T-helper 2 cell treated with Interferon-gamma antibody and Interleukin-4, amounts not matched to agents 5 μg/mL and 100 μg/mL, for 36 hours (primary cell): ENCODE measurements at places on chromosomes 1 and 21.

- DNase-seq: no peak
These were observed 44.2 kb downstream of the ARHGEF11 start for GRCh38 chr1:157001304-157001703.

DNA sequence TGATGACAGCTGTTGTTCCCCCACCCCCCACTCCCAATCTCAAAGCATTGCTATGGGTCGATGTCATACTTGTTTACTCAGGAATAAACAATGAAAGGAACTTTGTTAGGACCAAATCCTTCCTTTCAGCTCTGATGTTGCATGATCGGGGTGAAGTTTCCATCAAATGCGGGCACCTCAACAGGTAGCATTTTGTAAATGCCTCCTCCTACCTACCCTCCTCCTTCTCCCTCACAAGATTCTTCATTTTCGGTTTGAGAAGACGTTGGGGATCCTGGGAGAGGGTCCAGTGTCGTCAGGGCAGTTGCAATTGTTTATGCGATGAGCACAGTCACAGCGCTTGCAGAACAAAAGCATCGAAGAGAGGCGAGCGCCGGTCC, 758 bp upstream of the HUNK start:
- no peak for DNase-seq

DNA sequence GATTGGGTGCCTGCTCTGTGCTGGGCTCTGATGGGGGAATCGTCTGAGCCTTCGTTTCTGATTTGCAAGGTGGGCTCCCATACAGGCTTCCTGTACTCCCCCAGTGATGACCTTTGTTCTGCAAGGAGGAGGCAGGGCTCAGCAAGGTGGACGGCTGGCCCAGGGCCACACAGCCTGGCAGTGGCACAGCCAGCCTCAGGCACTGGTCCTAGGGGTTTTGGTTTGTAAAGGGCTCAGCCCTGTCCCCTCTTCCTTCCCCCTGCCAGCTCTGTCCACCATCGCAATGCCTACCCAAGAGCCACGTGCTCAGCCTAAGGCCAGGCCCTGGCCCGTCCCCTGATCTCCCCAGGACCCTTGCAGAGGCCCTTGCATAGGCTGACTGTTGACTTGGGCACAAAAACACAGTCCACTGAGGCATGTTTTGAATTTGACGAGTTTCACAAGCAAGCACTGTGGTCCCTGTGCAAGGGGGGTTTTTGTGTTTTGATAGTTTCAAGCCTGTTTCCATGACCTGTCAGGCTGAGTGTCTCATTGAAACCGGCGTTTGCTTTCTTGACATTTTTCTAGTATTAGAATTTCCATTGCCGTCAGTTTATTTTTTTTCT, 39.5 kb upstream of the TNFRSF1B start:
- DNase-seq: peak; percentile 29

DNA sequence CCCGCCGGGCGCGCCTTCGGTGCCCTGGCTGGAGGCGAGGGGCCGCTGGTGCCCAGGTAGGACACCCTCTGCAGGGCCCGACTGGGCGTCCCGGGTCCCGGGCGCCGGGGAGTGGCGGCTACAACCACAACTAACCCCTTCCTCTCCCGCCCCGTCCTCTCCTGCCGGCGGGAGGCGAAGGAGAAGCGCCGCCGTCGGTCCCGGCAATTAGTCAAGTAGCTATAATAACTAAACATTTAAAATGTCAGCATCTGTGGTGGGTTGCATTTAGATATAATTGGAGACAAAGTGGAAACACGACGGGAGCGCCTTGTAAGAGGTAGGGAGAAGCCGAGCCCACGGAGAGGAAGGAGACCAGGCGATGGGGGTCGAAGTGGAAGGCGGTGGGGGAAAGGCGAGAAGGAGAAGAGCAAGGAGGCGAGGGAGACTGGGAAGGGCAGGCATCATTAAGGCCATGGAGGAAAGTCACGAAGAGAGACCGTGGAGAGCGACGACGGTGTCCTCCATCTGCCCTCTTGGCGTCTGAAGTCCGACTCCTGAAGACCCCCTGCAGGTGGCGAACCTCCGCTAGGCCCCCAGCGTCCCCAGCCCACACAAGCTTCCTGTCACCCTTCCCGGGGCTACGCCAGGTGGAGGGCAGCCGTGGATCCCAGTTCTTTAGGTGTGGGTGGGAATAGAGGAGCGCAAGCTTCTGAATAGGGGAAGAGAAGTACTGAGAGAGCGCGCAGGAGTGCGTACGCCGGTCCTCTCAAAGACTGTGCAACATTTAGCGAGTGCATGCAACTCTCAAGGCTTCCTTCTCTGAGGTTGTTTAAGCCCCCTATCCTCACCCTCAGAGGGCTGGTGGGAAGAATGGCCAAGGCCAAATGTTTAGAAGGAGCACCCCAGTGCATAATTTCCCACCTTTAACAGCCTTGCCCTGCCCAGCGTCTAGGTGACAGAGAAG, 1.6 kb downstream of the CNIH3 start:
- no peak for DNase-seq

DNA sequence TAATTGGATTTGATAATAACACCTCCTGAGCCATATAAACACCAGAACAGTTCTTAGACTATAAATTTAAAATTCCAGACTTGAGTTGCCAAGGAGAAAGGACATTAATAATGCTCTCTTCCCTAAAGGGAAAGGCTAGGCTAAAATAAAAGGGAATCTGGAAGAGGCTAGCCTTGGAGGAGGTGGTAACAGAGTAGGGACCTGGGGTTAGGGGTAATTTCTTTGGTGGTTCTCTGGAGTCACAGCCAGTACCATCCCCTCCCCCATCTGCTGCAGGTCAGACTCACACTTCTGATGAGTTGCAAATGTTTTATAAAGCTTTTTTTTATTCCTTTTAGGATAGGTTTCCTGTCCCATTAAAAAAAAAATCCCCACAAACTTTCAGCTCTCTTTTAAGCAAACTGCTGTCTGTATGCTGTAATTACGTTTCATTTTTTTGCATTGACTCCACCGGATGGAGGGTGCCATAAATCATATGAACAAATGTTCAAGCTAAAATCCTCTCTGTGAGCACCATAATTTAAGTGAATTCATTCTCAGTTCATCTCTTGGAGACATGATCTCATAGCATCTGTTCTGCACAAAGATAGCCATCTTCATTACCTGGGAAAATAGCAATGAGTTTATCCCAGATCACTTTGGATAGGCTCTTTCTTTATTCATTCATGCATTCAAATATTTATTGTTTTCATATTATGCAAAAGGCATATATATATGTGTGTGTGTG, 379.6 kb downstream of the TTLL7 start:
- no peak for DNase-seq

GRCh38 chr1:20660847-20661206, 342 bp downstream of the DDOST start:
- no peak for DNase-seq

DNA sequence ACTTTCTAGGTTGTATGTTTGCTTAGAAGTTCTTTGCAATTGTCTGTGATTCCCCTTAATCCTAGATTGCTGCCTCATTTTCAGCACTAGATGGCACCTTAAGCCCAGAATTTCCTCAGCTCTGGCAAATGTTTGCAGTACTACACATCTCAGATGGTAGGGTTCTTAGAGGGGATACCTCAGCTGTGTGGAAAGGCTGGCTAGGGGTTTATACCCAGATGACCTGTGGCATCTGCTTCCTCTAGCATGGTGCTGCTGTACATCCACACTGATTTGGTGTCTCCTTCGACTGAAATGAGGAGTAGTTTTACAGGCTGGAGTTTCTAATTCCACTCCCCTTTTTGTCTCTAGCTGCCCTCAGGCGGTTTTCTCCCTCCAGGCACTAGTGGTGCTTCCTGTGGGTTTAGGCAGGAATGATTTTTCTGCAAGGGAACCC, 23.5 kb downstream of the ASB17 start:
- no peak for DNase-seq

DNA sequence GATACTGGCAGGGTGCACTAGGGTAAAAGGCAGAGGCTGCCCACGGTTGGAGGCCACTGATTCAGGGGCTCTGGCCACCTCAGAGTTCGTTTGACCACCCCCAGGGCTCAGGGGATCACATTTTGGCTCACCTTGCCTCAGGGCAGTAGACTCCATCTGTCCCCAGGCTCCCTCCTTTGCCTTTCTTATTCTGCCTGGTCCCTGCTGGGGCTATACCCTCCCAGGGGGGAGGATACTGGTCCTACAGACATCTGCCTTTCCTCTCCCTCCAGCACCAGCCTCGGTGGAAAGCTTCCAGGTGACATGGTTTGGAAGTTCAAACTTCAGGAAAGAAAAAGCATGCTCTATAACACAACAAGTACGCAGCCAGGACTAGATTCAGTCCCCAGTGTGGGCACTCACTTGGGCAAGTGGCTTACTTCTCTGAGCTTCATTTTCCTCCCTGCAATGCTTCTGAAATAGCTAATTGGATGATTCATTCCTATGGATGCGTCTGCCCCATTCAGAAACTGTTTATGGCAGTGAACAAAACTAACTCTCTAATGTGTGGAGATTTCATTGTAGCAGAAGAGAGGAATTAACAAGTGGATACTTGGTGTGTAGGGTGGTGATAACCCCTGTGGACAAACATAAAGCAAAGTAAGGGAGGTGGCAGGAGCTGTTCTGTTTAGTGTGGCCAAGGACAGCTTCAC, 154.8 kb downstream of the TRABD2B start:
- no peak for DNase-seq

DNA sequence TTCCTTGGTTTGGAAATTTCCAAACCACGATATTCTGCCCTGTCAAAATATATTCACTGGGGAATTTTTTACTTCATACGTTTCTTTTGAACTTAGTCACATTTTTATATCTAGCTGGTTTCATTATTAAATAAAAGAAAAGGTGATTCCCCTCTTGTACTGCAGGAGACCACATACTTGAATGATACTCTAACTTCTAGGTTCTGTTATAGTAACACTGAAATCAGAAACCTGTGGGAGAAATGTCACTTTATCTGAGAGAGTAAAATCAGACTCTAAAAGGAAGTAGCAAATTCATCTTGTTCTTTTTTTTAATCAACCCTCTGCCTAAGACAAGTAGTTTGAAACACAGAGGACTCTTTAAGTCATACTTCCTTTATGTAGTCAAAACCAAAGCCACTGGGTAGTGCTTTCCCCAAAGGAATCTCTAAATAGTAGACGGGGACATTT, 34.4 kb downstream of the MRPL39 start:
- DNase-seq: no peak

DNA sequence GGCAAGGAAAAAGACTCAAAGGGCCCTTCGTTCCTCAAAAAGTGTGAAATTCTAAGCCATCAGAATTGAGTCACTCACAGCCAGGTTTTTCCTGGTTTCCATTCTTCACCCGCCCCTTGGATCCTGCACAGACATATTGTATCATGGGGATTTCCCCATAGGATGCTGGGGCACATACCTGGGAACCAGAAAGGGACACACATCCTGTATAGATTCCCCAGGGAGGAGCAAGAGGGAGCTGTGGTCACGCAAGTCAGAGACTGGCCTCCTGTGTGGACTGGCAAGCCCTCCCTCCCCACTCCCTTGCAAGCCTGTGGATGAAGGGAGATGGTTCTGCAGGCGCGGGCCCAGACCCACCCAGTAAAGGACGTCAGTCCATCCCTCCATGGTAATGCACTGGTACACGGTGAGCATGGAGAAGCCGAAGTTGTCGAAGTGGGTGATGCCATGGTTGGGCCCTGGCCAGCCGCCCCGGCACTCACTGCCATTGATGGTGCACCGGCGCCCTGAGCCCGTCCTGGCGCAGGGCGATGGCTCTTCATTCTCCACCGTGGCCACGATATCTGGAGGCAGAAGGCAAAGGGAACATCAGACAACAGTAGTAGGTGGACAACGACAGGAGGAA, 23.2 kb downstream of the CACNA1S start:
- DNase-seq: no peak

DNA sequence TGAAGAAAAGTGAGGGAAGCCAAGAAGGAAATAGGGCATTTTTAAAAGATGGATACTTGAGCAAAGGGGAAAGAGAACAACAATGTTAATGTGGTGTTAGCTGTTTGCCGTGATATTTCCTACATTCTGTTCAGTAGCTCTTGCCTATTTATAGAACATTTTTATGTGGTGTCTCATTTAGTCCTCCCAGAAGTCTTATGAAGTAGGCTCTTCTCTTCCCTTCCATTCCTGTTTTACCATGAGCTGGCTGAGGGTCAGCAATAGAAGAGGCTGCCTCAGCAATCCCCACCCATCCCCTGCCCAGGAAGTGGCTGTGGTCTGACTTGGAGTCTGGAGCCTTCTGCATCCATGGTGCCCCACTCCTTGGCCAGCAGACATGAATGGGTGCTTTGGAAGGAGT, 60.1 kb downstream of the KIAA0040 start:
- no peak for DNase-seq

DNA sequence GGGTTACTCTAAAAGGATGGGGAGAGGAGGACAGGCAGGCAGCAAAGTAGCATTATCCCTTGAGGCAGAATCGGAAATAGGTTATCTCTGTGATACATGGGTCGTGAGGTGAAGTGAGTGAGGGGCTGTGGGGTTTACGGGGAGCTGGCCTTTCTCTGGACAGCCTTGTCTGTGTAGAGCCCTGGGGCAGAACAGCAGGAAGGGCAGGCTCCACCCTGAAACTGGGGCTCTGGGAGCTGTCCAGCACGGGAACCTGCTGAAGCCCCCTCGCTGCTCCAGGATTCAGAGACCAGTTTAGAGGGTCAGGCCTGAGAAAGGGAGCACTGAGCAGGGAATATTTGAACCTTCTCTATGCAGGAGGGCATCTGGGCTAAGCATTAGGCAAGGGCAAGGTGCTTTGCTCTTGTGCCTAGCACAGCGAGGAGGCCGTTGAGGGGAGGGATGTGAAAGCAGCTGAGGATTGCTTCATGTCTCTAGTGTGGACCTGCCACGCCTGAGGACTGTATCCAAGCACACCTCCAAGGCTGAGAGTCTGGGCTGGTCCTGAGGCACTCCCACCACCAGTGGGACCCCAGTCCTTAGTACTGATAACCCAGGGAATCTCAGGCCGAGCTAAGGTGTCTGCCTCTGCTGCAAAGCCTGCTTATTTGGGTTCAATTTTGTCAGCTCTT, 55.8 kb downstream of the NAV1 start:
- DNase-seq: no peak

GRCh38 chr1:229300099-229300757, 29.3 kb downstream of the RAB4A start:
- no peak for DNase-seq

DNA sequence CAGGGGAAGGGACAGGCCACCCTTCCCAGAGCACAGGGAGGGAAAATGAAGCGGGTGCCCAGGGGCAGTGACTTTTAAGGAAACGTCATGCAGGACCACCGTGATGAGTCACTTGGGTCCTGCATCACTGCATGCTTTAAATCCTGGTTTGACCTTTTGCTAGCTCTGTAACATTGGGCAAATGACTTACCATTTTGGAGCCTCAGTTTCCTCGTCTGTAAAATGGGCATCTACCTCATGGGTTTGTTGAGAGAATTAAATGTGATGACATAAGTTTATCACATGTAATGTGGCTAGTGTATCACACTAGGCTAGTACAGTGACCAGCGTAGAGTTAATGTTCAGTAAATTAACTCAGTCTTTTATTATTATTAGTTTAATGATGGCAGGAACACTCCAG, 114.8 kb upstream of the IGSF21 start:
- no peak for DNase-seq

DNA sequence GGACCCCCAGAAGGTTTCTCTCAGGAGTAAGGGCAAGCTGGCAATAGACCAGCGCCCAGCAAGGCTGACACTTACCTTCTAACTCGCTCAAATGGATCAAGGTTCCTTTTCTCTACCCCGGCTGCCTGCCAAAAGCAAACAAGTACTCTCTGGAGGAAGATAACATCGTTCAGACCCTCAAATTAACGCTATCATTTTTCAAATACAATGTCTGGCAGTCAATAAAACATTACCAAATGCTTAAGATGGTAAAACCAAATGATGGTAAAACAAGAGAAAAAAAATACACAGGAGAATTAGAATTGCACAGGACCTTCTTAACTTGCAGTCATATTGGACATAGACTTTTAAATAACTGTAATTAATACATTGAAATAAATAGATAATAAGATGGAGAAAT, 148.1 kb downstream of the SPATA46 start:
- DNase-seq: no peak
